Activated CD8-positive, alpha-beta T cell treated with anti-CD3 and anti-CD28 coated beads, Interleukin-2, amount 10 ng/mL, durations not matched to agents 7 days and 5 days (primary cell): ENCODE measurements at places on chromosomes 7 and 10. TPM values are rescaled to one million over a fixed set of nuclear protein-coding genes. Genes with fewer than 3 reads are reported as not detected.

DNA sequence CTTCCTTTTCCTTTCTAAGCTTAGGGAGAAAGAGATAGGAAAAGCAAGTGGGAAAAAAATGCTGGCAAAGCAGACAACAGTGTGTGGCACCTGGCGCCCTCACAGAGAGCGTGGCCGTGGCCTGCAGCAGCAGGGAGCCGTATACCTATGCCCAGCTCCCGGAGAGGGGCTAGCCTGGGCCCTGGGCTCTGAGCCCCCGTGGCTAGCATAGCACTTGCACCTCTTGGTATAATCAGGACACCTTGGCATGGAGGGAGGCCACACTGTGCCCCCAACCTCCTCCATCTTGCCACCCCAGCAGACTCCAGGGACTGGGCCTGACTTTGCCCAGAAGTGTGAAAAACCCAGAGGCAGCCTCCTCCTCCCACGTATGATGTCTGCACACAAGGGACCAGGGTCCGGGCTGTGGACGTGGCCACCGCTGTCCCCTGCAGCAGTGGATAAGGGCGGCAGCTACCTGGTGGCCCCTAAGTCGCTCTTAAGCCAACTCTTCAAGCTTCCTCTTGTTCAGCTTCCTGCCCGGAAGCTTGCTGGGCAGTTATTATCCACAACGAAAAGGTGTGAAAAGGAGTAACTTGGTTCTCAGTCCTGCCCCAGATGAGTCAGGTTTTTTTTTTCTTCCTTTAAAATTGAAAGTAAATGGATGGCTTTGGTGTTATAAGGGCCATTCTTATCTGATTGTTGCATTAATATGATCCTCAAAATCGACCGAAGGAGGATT, 249.1 kb upstream of the PITRM1 start:
- DNase-seq, result peak; percentile 37

GRCh38 chr10:100506596-100507356, 12.9 kb downstream of the SEC31B start:
- no peak for DNase-seq

GRCh38 chr10:43000021-43000411, 76.9 kb upstream of the RET start:
- peak; percentile 8 for DNase-seq

GRCh38 chr10:133034092-133034491, 53.6 kb upstream of the ADGRA1 start:
- DNase-seq, result no peak

GRCh38 chr10:110209454-110209925, 2.1 kb downstream of the MXI1 start:
- peak; percentile 77 for DNase-seq

GRCh38 chr7:81525841-81526240, 244.0 kb downstream of the HGF start:
- no peak for DNase-seq

Gene CALY
- total RNA-seq, result not detected

- DNase-seq, result no peak
These were observed 138.7 kb downstream of the FAM204A start for GRCh38 chr10:118203461-118203860.

- no peak for DNase-seq
These were observed 209.8 kb downstream of the ZEB1 start for GRCh38 chr10:31528831-31529230.

DNA sequence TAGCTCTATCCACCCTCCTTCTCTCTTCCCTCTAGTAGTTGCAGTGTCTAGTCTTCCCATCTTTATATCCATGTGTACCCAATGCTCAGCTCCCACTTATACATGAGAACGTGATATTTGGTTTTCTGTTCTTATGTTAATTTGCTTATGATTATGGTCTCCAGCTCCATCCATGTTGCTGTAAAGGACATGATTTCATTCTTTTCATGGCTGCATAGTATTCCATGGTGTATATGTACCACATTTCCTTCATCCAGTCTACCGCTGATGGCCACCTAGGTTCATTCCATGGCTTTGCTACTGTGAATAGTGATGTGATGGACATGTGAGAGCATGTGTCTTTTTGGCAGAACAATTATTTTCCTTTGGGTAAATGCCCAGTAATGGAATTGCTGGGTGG, 6.5 kb downstream of the PRSS2 start:
- no peak for DNase-seq

Gene SYT15
- total RNA-seq, result 1.0 TPM

DNA sequence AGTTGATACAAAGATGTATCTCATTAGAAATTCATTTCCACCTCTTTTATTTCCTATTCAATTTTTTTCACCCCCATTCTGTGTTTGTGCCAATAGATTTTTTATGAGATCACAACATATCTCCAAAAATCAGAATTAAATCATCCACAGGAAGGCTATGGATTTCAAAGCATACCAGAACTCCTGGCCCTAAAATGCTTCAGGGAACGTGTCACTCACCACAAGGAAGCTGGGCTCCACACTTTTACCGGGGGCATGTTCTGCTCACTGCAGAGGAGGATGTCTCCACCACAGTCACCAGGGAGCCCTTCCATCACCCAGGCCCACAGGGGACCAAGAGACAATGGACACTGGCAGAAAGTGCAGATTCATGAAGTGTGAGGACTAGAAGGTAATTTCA, 456.8 kb downstream of the KCNMA1 start:
- DNase-seq, result no peak

GRCh38 chr10:91800182-91800581, 2.0 kb downstream of the TNKS2 start:
- no peak for DNase-seq

Gene CDH23
- 4.7 TPM for total RNA-seq

Gene SDK1
- total RNA-seq, result 0.05 TPM

- no peak for DNase-seq
These were observed 55.4 kb downstream of the MDFIC start for GRCh38 chr7:114977277-114977676.

- no peak for DNase-seq
These were observed 8.6 kb downstream of the ZNF467 start for GRCh38 chr7:149764481-149765398.

Gene RBP3
- not detected for total RNA-seq

Gene KEL
- total RNA-seq, result 1.1 TPM

DNA sequence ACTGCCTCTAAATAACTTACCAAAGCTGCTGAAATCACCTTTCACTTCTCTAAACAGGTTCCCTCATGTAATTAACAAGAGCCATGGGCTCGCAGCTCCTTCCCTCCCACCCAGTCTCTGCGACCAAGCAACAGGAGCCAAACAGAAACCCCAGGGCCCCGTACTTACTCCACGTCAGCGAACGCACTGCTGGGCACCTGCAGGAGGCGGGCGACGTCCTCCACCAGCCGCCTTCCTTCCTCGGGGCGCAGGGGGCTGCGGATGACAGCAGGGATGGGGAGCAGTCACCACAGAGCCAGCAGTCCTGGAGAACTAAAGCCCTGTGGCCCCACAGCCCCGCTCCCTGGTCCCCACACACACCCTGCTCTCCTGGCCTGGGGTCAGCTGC, 477.0 kb downstream of the PTPRN2 start:
- DNase-seq, result no peak

GRCh38 chr7:55179931-55180682, 161.3 kb downstream of the EGFR start:
- DNase-seq, result no peak

- no peak for DNase-seq
These were observed 62.3 kb downstream of the LAMB4 start for GRCh38 chr7:108067844-108068243.

GRCh38 chr7:21915140-21915539, 30.6 kb downstream of the CDCA7L start:
- DNase-seq, result no peak

DNA sequence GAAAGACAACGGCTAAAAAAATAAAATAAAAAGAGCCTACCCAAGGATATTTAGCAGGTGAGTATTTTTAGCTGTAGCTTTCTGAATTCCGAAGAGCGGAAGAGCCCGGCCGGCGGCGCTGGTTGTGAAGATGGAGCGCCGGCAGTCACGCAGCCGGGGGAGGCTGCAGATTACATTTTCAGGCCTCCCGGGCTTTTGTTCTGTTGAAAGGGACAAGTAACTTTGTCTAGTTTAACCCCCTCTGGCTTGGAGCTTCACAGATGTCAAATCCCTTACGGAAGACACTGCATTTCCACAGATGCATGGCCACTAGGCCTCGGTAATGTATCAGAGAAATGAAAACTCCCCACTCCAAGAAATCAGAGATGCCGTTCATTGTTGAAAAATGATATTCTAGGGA, 497.6 kb upstream of the MKI67 start:
- DNase-seq, result no peak

Gene ANKRD61
- total RNA-seq, result 0.29 TPM

DNA sequence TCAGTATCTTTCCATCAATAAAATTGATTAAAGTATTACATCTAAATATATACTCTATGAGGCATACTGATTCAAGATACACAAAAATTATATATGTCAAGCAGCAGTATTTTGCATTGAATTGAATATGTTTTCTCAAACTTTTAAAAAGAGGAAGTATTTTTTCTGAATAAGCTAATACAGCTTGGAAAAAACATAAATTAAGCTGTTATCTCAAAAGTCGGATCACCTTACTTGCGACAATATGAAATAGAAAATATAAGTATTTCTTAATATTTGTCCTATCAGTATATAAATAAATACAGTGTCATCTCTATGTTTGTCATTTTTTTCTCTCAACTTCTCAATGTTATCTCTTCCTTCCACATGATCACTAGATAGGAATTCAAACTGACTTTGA, 139.3 kb downstream of the MBL2 start:
- no peak for DNase-seq
